ENCODE measurements at places on chromosomes 7 and 10. TPM values are rescaled to one million over a fixed set of nuclear protein-coding genes. Genes with fewer than 3 reads are reported as not detected.

Gene RHEB
- 58.8 TPM for total RNA-seq

Gene GJD4
- total RNA-seq, result not detected

Gene RASSF4
- total RNA-seq, result 24.1 TPM

Gene ERVW-1
- total RNA-seq, result not detected

Gene PSMA2
- 44.7 TPM for total RNA-seq

Gene FBXL13
- 3.2 TPM for total RNA-seq

Gene LLCFC1
- not detected for total RNA-seq

Gene ITIH5
- 23.5 TPM for total RNA-seq

Gene STEAP1
- total RNA-seq, result 3.6 TPM

Gene UCMA
- not detected for total RNA-seq

Gene PIK3CG
- 6.7 TPM for total RNA-seq

Gene NAT16
- total RNA-seq, result not detected

Gene THSD7A
- total RNA-seq, result 54.5 TPM

Gene LDB3
- total RNA-seq, result 64.6 TPM

Gene C10orf143
- total RNA-seq, result 2.1 TPM

Gene TMEM229A
- 0.06 TPM for total RNA-seq

Gene TEX36
- total RNA-seq, result not detected

Gene LRRC18
- 0.23 TPM for total RNA-seq

Gene ZNF503
- total RNA-seq, result 72.3 TPM

Gene AGR3
- total RNA-seq, result 1.1 TPM

Gene CCL24
- 1.7 TPM for total RNA-seq

Gene TMEM273
- 5.5 TPM for total RNA-seq

Gene FEZF1
- not detected for total RNA-seq

Gene MKX
- 0.47 TPM for total RNA-seq

Gene SH2B2
- 12.2 TPM for total RNA-seq

Gene CDK1
- total RNA-seq, result 27.1 TPM

Gene COBL
- 22.5 TPM for total RNA-seq

Gene RAB19
- 4.7 TPM for total RNA-seq

Gene GIMAP8
- total RNA-seq, result 10.6 TPM

Gene ZNF22
- total RNA-seq, result 41.2 TPM

Gene SPDYE2
- not detected for total RNA-seq

Gene IL15RA
- 3.7 TPM for total RNA-seq

All from metanephros (tissue), 2 donors.